ENCODE measurements at places on chromosomes 2 and 18.

DNA sequence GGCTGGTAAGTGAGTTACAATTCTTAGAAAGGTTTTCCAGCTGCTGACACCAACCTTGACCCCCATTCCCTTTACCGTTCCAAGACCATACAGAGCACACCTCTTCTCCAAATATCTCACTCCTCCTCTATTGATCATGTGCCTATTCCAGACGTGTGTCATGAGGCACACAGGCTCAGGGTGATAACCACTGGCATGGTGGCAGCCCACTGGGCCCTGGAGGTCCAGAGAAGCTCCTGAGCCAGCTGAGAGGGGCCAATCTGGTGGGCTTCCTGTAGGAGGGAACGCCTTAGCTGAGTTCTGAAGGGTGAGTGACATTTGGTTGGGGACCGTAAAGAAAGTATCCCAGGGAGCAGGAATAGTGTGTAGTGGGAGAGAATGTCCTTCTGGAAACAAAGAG, 28.3 kb downstream of the ZAP70 start:
- no peak for DNase-seq

- DNase-seq: no peak
These were observed 166.5 kb upstream of the COPS8 start for GRCh38 chr2:236919209-236919608.

GRCh38 chr2:8355102-8355859, 326.6 kb upstream of the ID2 start:
- DNase-seq: no peak

GRCh38 chr18:13137670-13138419, 80.7 kb upstream of the LDLRAD4 start:
- no peak for DNase-seq

GRCh38 chr2:175036582-175037018, 31.4 kb upstream of the CHN1 start:
- DNase-seq: no peak

GRCh38 chr2:130834931-130835765, 1.6 kb upstream of the ARHGEF4 start:
- DNase-seq: no peak

- DNase-seq: no peak
These were observed 3.0 kb downstream of the EVX2 start for GRCh38 chr2:176080540-176081375.

GRCh38 chr2:237757616-237758015, 41.0 kb upstream of the RBM44 start:
- no peak for DNase-seq

DNA sequence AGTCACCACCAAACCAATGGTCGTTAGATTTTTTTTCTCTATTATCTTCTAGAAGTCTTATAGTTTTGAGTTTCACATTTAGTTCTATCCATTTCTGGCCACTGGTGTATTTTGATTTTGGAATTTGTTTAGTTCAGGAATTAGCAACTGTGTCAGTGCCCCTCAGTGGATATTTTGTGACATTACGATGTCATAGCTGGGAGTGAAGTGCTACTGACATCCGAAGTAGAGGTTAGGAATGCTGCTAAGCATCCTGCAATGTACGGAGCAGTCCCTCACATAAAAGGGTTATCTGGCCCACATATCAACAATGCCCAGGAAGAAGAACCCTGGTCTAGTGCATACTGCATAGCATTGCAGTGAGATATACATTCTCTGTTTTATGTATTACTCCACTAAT, 157.4 kb upstream of the RGPD4 start:
- no peak for DNase-seq

GRCh38 chr2:203498161-203498560, 36.9 kb downstream of the RAPH1 start:
- DNase-seq: no peak

DNA sequence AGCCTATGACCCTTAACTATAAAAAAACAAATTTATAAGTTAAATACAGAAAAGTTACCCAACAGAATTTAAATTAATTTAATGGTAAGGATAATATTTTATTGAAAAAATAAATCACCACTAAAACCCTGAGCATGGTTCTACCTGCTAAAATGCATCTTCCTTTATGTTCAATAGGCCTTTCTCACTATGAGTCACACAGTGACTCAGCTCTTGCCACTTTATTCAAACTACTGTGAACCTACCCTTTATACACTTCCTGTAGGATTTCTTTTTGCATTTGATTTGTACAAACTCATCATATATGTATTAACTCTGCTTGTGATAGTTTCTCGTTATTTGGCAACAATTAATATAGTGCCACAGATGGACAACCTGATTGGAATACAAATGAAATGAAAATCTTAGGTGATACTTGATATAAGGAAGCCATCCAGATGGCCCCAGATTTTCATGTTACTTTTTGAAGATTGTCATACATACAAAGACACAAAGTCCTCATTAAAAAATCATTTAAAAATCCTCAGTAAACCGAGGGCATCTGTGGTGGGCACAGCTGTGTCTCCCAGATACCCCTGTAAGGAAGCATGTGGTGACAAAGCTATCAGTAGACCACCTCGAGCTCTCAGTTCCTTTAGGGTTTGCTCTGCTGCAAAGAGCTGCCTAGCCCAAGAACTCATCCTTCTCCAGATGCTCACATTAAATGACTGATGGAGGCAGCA, 55.2 kb upstream of the COBLL1 start:
- DNase-seq: no peak

DNA sequence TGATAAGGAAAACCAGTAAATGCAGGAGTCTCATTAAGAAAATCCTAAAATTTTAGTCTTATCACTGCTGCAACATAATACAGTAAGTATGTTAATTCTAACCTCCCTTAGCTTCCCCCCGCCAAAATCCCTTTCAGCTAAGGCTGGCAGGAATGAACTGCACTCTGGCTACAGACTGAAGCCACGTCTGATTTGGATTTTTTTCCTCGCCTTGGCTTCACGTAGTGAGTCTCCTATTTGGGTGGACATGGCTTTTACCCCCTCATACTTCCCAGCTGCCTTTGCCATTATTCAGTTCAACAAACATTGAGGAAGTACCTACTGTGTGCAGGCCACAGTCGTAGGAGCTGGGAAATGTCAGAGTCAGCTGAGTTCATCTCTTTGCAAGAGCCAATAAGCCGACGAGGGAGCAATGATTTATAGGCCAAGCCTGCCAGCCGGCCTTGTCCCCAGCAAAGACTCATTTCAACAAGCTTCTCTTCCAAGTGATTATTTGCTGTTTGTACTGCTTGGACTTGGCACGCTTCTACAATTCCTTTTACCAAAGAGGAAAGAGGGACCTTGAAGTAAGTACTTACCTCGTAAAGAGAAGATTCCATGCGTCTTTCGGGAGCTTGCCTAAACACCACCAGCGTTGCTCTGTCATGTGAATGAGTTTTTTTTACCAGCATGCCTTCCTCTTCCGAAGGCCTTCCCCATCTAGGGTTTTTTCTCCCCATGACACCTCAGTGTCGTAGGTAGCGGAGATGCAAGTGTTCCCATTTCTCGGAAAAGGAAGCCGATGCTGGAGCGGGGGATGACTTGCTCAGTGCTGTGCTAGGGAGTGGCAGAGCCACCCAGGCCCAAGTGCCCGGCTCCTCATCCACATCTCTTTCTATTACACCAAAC, 138.6 kb downstream of the KLHL29 start:
- no peak for DNase-seq

DNA sequence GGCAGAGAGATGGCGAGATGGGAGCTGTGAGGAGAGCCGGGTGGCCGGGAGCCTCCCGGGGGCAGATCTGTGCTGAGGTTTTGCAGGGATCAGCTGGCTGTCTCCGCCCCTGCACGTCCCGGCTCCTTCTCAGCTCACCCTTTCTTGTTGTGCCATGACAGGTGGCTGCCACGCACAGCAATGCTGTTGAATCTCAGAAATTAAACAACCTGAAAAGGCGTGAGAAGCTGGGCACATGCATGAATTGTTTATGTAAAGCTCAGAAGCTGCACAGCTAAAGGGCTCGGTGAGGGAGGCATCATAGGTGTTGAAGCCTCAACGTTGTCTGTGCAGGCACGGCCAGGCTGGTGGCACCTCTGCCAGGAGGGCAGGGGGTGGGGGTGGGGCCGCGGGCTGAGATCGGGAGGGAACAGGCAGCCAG, 858 bp upstream of the RTP5 start:
- no peak for DNase-seq

DNA sequence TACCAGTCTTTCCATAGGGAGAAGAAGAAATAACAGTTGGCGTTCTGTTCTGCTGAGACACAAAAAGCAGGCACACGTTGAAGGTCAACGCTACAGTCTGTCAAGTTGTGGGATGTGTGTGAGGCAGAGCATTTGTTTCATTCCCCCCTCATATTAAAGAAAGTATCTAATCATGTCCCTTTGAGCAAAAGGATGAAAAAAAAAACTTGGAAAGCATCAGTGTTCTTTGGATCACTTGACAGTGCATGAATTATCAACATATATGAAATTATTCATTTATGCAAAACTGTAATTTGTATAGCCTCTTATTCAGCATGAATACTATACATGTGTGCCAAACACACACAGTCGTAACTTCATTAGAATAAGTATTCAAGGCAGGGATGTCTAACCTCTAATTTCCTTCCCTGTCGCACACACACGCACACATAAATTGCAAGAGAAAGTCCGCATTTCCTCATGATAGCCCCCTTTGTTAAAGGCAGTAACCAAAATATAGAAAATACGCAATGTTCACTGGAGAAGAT, 228.6 kb downstream of the RND3 start:
- no peak for DNase-seq

DNA sequence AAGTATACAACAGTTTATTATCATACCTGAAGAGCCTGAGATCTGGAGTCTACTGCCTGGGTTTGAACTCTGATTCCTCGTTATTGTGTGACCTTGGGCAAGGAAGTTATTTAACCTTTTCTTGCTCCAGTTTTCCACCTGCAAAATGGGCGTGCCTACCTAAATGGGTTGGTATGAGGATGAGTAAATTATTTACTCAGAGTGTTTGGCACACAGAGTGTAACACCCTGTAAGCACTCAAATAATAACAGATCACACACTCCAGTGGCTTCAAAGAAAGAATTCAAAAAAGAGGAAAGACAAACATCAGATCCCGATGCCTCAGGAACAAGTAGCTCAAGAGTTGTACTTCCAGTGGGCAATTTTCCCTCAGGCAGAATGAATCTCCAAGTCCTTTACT, 2.4 kb downstream of the SRD5A2 start:
- no peak for DNase-seq

DNA sequence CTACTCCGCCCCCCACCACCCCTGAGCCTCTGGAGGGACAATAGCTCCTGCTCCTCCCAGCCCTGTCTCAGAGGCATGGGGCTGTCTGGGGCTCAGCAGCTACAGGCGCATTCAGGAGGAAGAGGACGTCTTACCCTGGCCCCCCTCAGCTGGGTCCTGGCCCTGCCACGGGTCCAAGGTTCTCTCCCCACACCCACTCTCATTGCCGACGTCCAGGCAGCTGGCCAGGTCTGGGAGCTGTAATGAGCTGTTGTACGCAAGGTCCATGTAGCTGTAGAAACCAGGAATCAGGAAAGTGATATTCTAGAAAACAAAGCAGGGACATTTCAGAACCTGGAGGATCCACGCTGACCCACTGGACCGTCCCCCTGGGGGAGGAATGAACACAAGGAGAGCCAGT, 13.5 kb downstream of the PASK start:
- no peak for DNase-seq

GRCh38 chr2:56118474-56118873, 65.3 kb upstream of the CCDC85A start:
- DNase-seq: no peak

- DNase-seq: no peak
These were observed 197.3 kb downstream of the SH3RF3 start for GRCh38 chr2:109326306-109326705.

GRCh38 chr2:236629961-236630872, 60.6 kb downstream of the ACKR3 start:
- DNase-seq: no peak

GRCh38 chr18:58520969-58521368, 107.9 kb downstream of the ALPK2 start:
- DNase-seq: no peak

DNA sequence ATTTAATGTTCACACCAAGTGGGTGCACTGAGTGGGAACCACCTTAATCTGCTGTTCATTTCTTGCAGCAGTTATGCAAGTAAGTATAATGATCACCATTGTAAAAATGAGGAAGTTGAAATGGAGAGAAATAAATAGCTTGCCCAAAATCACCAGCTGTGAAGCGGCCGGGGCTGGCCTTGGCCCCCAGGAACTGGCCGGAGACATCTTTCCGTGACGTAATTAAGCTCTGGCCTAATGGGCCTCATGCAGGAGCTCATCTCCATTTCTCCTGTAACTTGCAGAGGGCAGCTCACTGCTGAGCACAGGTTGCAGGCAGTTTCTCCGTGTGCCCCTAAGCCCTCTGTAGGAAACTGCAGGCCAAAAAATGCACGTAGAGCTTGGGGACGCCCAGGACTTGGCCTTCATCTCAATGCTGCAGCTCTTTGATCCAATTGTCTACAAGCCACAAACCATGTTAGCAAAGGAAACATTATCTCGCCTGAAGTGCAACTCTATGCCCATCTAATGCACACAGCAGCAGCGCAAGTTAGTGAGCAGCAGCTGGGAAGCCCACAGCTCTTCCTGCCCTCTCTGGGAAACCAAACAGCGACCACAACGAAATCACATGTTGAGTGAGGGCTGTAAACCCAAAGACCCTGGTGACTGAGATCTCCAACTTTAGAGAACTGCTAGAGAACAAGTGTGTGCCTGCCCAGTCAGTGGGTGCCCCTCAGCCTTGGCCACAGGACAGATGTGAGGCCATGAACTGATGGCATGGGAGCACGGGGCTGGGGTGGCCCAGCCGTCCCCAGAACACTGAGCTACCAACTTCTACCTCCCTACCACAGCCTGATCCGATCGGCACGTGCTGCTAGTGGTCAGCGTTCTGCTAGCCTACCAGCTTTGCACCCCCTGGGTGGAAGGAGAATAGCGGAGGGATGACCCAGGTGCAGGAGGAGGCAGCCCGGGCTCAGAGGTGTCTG, 28.8 kb downstream of the APCDD1 start:
- no peak for DNase-seq

DNA sequence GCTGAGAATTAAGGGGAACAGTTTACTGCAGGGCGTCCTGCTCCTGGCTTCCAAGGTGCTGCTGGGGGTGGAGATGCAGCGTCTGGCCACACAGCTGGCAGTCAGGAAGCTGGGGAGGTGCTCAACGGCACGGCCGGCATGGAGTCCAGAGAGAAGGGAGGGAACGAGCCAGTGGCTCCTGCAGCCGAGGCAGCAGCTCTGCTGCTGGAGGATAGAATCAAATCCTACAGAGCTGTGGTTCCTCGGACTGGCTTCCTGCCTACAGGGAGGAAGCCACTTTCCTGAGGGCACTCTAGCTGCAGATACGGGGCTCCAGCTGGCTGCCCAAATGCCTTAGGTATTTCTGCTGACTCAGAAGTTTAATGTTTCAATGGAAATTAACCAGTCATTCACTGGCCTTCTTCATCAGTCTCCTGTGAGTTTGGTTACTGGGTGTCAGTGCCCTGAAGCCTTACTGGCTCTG, 266.3 kb downstream of the TWIST2 start:
- no peak for DNase-seq

DNA sequence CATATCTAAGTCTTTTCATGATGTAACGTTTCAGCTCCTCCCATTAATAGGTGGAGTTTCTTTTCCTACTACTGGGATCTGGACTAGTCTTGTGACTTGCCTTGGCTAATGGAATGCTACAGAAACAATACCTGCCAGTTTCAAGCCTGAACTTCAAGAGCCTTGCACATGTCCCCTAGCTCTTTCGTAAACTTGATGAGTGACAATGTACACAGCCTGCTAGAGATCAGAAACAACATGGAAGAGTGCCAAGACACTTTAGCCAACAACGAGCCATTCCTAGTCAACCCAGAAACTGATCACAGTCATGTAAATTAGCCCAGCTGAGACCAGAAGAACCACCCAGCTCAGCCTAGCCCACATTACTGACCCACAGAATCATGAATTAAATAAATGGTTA, 24.8 kb upstream of the STK39 start:
- DNase-seq: no peak
